ENCODE measurements at places on chromosomes 11 and 22.
A peak's percentile ranks its signal among the peaks of the same experiment; 100 is the strongest.

- no peak for DNase-seq
Observed at GRCh38 chr11:996681-997080, 39.8 kb downstream of the MUC6 start.

- DNase-seq, result no peak
Observed at GRCh38 chr11:83764643-83765042, 478.5 kb upstream of the CCDC90B start.

- no peak for DNase-seq
Observed at GRCh38 chr11:26865703-26866102, 128.2 kb upstream of the FIBIN start.

GRCh38 chr22:40443732-40444131 lies 73.3 kb downstream of the SGSM3 start:
- DNase-seq, result no peak

DNA sequence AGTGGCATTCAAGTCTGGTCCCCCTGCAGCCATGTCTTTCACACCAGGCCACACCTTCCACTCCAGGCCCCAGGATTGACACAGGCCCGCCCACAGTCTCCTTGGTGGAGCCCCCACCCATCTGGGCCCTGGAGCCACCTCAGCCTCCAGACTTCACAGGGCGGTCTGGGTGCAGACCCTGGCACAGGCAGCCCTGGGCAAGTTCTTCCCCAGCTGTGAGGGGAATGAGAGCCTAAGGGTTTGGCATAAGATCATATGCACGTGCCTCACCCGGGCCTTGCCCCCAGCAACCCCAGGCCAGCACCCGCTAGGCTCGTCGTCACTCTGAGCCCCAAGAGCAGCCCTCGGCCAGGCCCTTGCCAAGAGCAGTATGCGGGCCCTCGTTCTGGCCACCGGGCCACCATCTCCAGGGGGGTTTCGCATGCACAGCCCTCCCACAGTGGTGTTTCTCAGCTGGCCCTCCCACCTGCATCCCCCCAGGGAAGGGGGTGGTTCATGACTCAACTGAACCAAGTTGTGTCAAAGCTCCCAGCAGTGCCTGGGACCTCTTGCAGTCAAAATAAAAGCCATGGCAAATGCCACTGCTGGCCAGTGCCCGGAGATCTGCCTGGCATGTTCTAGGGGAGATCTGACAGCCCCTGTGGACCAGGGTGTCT lies 70.4 kb upstream of the KCNQ1OT1 start:
- no peak for DNase-seq

GRCh38 chr11:103228807-103229206 lies 119.6 kb downstream of the DYNC2H1 start:
- DNase-seq, result no peak

DNA sequence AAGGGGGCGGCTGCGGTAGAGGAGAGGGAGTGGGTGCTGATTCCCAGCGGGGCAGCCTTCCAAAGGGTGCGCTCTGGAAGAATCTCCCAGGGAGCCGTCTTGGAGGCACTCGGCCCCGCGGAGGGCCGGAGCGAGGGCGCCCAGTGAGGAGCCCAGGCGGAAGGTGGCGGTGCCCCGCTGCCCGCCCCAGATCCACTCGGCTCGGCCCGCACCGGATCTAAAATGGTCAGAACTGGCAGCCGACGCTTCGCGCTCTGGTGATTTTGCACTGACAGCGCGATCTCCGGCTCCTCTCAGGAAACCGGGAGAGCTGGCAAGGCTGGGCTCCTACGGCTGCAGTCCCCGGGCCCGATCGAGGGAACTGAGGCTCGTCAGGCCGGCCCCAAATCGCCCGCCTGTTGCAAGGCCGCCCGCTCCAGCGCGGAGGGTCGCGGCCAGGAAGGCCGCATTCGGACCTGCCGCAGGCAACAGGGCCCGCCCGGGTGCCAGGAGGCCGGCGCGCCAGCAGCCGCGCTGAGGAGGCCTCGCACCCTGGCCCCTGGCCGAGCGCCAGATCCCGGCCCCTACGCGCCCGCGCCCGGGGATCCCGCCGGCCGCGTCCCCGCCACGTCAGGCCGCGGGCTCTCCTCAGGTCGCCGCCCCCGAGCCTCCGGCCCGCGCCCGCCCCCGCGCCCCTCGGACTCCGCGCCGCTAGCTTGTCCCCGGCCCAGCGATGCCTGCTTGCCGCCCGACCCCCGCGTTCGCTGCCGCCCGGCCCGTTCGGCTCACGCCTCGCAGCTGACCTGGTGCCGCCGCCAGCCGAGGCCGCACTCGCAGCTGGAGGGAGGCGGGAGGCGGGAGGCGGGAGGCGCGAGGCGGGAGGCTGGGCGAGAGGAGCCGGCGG lies at the start of gene KLHL22:
Gene KLHL22 (minus strand): TSS at position 818 of the 883 bp plus-strand sequence. CDS start 6,584 bp downstream, outside the sequence.
- peak; percentile 26 for DNase-seq

DNA sequence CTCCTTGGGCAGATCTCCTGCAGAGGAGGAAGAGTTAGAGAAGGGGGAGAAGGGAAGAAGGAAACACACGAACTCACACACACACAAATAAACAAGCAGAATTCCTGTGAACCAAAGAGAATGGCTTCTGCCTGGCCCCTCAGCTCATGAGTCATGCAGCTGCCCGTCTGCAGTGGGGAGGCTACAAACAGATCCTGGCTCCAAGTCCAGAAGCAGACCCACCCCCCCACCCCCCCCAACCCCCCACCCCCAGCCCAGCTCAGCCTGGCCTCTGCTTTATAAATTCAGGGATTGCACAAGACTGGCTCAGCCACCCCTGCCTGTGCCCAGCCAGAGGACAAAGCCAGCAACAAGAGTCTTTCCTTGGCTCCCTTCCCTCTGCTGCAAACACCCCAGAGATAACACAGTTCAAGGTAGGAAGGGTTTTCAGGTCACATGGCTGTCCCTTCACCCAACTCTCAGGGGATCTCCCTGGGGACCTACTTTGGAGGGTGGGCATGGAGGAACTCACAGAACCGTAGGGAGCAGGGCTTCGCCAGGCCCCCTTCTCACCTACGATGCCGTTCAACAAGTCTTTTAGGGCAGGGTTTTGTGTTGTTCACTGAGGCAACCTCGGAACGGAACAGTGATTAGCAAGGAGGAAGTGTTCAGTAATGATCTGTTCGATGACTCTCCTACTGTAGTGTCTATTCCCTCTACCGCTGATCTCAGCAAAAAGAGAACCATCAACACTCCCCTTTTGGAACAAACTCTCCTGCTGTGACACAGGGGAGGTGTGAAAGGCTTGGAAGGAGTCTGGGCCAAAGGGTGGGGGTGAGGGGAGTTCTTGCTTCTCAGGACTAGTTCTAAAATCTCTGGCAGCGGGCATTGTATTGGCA lies 35.5 kb downstream of the RPL27A start:
- no peak for DNase-seq

- DNase-seq, result no peak
Observed at GRCh38 chr11:12420040-12420439, 42.7 kb downstream of the PARVA start.

- no peak for DNase-seq
Observed at GRCh38 chr11:106794058-106794457, 224.2 kb downstream of the GUCY1A2 start.
